ENCODE measurements at places on chromosomes 3 and 15.

- peak; percentile 21 for ATAC-seq
Observed at GRCh38 chr3:186932281-186933181, 2.2 kb downstream of the ST6GAL1 start.

- ATAC-seq = no peak
Observed at GRCh38 chr3:141087778-141088130, 36.6 kb downstream of the SPSB4 start.

DNA sequence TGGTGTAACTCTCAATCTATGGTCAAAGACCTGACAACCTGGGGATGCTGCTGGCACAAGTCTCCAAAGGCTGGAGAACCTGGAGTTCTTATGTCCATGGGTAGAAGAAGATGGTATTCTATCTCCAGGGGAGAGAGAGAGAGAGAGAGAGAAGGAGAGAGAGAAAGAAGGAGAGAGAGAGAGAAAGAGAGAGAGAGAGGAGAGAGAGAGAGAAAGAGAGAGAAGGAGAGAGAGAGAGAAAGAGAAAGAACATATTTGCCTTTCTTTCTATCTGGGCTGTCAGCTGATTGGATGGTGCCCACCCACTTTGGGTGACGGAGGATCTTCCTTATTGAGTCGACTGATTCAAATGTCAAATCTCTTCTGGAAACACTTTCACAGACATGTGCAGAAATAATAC, 84.6 kb downstream of the PPM1L start:
- ATAC-seq = no peak

DNA sequence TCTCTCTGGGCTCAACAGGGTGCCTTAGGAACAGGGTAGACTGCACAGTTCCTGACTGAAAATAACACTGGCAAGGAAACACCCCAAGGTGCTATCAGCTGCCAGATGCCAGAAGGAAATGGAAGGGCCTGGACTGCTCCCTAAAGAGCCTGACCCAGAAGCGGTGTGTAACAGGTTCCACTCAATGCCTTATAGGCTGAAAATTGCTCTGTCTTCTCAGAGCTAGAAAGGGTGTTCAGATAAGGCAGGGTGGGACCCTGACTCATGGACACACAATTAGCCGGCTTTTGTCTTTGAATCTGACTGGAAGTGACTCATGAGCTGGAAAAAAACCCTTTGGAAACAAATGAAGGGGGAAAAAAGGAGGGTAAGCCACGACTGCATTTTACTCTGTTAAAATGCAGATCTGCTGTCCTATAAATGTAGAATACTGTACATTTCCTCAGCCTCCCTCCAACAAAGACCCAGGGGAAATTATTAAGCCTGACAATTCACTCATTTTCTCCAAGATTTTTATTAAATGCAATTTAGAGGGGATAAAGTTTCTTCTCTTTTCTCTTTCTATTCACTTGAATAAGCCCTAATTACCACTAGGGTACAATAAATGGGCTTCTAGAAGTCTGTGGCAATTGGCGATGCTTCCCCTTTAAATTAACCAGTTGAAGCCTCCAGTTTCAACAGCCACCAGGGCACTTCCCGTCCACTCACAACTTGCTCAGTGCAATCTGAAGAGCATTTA, 160.2 kb upstream of the TBL1XR1 start:
- peak; percentile 21 for ATAC-seq

DNA sequence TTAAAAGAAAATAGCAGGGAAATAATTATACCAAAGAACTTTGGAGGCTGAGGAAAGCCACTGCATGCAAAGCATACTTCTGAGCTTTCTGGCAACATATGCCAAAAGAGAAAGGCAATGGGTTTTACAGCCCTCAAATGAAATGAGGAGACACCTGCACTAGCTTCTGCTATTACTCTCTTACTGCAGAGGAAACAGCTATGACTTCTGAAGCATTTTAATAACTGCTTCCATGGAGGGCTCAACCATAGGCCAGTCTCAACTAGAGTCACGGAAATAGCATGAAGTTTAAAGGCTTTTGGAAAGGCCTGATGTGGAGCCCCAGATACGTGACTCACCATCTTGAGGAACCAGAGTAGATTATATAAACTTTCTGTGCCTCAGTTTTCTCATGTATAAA, 114.8 kb downstream of the OXNAD1 start:
- ATAC-seq = no peak

GRCh38 chr3:41960826-41961750, 815 bp downstream of the ULK4 start:
- peak; percentile 9 for ATAC-seq

Data from gastroesophageal sphincter (tissue), 4 donors.